ENCODE measurements at places on chromosomes 3 and 15.

GRCh38 chr3:172694573-172695246 lies 16.2 kb downstream of the NCEH1 start:
- DNase-seq = no peak

- DNase-seq = no peak
Observed at GRCh38 chr15:98966091-98966787, 41.4 kb downstream of the PGPEP1L start.

DNA sequence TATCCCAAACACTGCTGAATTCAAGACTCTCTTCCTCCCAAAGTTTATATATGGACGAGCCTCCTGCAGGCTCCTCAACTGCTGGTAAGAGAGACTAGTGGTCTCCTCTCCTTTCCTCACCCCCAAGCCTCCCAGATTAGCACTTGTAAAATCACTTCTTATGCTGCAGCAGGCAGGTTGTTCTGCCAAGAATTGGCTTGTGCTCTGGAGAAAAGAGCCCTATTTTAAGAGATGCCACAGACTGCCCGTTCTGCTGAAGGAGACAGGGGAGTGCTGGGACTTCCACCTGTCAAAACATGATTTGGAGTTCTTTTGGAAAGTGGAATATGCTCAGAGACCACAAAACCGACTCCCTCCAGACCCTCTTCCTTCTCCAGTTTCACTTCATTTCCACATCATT lies 230.9 kb upstream of the EIF1B start:
- DNase-seq = no peak

GRCh38 chr3:101084404-101084803 lies 91.2 kb upstream of the ABI3BP start:
- no peak for DNase-seq

DNA sequence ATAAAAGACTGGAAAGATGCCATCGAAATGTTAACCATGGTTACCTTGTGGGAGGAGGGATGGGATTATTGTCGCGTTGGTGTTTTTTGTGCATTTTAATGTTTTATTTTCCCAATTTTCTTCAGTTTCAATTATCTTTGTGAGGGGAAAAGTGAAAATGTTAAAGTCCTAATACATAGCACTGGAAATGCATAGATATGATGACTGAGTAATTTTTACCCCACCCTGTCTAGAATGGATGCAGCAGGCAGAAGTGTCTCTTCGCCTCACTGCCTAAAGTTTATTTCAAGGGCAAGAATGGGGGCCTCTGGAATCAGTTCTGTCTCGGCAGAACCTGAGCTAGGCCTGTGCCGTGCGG lies 11.5 kb downstream of the FOXL2 start:
- DNase-seq = no peak

- no peak for DNase-seq
Observed at GRCh38 chr3:196192036-196192523, 19.1 kb downstream of the ZDHHC19 start.

DNA sequence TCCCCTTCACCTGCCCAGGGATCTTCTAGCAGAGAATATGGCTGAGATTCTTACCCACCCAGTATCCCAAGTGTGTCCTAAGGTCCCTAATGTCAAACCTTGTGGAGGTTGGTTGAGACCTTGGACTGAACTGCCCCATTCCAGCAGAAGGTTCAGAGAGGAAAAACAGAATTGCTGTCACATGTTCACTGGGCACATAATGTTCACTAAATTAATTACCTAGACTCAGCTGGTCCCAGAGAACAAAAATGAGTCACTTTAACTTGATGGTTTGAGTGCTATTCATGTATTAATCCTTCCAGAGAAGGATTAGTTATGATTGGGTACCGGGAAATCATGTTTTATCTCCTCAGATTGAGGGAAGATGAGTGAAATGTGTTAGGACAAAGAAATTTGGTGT lies 171.3 kb upstream of the GADL1 start:
- no peak for DNase-seq

GRCh38 chr3:138945709-138946662 lies 951 bp downstream of the FOXL2 start:
- DNase-seq = no peak

- DNase-seq = no peak
Observed at GRCh38 chr3:181693280-181693679, 18.4 kb upstream of the SOX2 start.

DNA sequence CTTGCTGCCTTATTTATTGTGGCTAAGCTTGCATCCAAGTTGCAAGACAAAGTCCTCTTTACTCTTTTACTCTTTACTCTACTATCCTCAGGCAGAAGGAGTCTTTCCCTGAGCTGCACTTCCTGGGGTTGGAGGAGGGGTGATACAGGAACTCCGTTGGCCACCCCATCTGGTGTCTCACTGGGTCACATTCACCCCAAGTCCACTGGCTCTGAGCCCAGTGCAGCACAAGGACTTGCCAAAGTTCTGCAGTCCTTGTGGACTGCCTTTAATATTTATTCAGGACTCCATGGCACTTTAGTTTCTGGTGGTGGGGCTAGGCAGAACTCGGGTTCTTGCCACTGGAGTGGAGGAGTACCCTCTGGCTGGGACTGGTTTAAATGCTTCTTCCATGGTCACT lies 165.4 kb upstream of the KCNH8 start:
- no peak for DNase-seq

DNA sequence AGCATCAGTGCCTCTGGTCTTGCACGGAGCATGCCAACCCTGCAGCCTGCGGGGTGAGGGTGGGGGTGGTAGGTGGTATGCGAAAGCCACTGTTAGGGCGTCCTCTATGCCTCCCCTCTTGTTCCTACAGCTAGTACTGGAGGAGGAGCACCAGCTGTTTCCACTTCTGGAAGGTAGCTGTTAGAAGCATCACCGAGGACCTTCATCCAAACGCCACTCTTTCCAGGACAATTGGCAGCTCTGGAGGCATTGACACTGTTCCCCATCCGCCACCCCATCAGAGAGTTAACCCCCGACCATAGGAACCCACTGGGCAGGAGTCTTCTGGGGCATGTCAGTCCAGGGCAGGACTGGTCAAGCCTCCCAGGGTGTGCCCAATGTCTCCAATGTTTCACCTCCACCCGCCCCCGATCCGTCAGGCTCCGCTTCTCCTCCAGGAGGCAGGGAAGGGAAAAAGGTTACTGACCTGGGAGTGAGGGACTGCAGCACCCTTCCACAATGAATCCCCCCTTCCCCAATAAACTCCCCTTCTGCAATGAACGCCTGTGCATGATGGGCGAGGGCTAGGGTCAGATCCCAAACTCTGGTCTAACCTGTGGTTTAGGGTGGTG lies 487 bp downstream of the DUOX2 start:
- no peak for DNase-seq

GRCh38 chr3:52347716-52348635 lies 31.9 kb downstream of the DNAH1 start:
- no peak for DNase-seq

GRCh38 chr15:77104155-77104554 lies 33.2 kb upstream of the TSPAN3 start:
- DNase-seq = no peak

GRCh38 chr15:95600884-95601283 lies 729.6 kb upstream of the NR2F2 start:
- no peak for DNase-seq

GRCh38 chr15:83380059-83380458 lies 67.1 kb upstream of the SH3GL3 start:
- DNase-seq = no peak

DNA sequence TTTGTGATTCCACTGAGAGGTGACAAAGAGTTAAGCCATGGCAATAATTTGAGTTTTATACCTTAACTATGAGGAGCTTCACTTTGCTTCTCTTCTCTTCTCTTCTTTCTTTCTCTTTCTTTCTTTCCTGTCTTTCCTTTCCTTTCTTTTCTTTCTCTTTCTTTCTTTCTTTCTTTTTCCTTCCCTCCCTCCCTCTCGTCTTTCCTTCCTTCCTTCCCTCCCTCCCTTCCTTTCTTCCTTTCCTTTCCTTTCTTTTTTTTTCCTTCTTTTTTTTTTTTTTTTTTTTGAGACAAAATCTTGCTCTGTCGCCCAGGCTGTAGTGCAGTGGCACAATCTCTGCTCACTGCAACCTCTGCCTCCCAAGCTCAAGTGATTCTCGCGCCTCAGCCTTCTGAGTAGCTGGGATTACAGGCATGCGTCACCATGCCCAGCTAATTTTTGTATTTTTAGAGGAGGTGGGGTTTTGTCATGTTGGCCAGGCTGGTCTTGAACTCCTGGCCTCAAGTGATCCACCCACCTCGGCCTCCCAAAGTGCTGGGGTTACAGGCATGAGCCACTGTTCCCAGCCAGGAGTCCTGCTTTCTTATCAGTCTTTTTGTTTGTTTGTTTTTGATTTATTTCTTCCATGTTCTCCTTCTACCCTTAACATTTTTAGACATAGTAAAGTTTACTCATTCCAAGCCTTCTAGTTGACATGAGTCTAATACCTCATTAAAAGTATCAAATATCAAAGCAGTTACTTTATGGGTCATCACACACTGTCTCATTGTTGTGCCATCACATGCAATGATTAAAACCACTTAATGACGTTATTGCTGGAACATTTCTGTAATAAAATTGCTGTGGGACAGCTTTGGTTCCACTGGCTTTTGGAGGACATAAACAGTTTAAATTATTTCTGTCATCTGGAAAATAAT lies 29.9 kb downstream of the SLC49A4 start:
- DNase-seq = peak; percentile 36

- DNase-seq = no peak
Observed at GRCh38 chr3:132378048-132378762, 39.1 kb upstream of the DNAJC13 start.
